ENCODE measurements at places on chromosomes 6 and 20.

- DNase-seq, result no peak
Observed at GRCh38 chr6:74356391-74356790, 660.4 kb downstream of the CD109 start.

GRCh38 chr6:93586306-93586705, 166.9 kb upstream of the EPHA7 start:
- no peak for DNase-seq

- DNase-seq, result no peak
Observed at GRCh38 chr6:105611606-105612005, 208.7 kb upstream of the PREP start.

DNA sequence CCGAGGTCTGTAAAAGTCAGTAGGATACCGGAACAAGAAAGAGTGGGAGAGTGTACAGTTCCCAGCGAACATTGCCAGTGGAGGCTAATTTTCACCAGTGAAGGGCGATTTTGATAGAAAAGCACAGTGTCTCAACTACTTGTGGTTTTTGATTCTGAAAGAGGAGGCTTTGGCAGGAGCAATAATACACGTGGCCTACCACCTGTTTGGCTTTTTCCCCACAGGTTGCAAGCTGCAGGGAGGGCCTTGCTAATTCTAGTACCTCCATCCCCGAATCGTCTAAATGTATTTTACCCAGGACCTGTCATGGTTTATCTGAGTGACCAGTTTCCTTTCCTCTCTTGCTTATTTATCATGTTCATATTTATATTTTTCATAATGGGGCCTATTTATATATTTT, 3.3 kb upstream of the EFCAB8 start:
- DNase-seq, result no peak

GRCh38 chr20:6583134-6583738, 184.2 kb upstream of the BMP2 start:
- peak; percentile 59 for DNase-seq

DNA sequence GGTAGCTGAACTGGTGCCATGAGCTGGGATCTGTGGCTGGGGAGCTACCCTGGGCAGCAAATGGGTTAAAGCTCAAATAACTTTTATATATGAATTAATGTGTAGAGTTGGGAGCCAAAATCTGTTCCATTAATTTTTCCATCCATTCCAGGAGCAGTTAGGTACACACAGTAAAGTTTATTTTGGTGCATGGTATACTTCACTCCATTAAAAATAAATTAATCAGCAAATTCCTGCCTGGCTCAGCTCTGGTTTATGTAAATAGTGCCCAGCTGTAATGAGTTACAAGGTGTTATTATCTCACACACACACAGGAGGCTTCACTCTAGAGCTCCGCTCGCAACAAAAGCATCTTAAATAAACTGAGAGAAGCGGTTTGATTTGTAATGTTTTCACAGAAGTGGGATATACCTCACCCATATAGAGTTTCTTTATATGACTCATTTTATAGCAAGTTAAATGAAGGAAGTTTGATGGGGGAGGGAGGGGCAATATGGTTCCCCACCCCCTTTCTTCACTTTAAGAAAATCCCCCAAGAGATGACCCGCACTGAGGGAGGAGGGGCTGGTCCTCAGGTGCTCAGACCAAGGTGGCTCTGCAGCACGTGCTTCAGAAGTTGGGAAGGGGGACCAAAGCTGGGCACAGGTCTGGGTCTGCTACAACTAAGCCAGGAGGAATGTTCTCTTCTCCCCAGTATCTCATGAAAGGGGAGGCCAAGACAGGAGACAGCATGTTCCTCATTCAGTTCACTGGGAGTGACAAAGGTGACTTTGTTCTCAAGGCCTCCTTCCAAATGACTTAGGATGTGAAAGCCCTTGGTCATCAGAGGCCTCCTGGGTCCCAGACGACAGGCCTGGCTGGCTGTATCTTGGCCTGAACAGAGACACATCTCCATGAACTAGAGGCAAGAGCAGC, 10.5 kb upstream of the FAM83C start:
- DNase-seq, result no peak

DNA sequence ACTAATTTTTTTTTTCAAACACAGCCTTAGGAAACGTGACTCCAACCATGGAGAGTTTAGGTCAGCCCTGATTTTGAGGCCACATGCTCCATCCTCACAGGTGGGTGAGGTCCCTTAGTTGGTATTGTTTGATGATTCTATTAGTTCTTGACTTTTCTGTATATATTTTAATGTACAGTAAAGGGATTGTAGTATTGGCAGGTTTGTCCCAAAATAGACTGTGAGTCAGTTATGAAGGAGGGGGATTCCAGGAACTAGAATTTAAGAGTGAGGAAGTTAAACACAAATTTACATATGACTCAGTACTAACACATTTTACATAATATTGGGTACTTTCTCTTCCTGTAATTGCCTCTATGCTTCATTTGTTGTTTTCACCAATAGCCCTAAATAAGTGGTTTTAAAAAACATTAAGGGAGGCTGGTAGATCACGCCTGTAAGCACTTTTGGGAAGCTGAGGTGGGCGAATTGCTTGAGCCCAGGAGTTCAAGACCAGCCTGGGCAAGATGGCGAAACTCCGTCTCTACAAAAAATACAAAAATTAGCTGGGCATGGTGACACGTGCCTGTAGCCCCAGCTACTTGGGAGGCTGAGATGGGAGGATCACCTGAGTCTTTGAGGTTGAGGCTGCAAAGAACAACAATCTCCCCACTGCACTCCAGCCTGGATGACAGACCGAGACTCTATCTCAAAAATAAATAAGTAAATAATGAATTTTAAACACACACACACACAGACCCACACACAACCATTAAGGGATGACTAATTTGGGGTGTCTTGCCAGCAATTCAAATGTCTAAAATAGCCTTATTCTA, 81.8 kb downstream of the SGK1 start:
- no peak for DNase-seq

DNA sequence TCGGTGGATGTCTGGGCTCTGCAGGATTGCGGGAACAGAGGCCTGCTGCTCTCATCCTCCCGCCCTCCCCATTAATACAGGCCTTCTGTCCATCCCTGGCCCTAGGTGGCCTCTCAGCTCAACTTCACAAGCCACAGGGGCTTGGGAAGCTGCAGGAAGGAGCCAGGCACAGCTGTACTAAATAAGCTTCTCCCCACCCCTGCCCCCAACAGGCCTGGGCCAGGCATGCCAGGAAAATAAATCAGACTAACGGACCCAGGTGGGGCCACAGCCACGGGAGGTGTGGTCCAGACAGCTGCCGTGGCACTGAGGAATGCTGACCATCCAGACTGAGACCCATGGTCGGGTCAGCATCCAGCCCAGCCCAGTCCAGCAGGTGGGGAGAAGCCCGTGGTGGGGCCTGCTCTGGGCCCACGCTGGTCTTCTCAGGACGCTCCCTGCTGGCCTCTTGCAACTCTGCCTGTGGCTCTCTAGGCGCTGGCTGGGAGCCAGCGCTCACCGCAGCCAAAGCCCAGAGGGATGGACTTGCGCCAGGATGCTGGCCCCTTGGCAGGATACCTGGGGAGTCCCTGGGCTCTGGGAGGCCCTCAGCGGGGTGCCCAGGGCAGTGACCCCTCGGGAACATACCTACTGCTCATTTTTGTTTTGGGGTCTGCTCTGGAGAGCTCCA, 8.6 kb upstream of the YTHDF1 start:
- peak; percentile 86 for DNase-seq

DNA sequence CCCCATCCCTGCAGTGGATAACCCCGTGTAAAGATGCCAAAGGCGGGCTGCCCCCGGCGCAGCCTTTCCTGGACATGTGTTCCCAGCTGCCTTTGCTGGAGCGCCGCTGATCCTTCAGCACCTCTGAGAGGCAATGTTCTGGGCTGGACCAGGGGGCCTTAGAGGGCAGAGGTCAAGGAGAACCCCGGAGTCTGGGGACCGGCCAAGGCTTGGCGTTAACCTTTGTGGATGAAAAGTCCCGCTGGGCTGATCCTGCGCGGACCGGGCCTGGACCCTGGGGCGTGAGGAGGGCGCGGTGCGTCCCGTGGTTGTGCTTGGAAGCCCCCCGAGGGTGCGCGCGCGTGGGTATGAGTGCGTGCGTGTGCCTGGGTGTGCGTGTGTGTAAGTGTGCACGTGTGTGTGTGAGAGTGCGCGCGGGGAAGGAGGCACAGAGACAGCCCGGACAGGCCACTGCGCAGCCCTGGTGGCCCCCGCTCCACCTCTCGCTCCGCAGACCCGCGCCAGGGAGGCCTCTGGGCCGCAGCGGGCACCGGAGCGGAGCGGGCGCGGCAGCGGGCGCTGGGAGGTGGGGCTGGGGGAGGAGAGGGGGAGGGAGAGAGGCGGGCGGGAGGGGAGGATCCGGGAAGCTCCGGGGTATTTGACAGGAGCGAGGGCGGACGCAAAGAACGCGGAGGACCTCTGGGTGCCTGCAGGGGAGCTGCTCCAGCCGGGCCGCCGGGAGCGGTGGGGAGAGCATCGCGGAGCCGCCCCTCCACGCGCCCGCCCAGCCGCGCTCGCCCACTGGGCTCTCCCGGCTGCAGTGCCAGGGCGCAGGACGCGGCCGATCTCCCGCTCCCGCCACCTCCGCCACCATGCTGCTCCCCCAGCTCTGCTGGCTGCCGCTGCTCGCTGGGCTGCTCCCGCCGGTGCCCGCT, at the start of gene SMOC2:
SMOC2 (plus strand) TSS at position 665 of the 914 bp plus-strand sequence; CDS start at position 852, 187 bp downstream.
- no peak for DNase-seq

GRCh38 chr20:19937218-19937617, 79.9 kb upstream of the NAA20 start:
- DNase-seq, result no peak

DNA sequence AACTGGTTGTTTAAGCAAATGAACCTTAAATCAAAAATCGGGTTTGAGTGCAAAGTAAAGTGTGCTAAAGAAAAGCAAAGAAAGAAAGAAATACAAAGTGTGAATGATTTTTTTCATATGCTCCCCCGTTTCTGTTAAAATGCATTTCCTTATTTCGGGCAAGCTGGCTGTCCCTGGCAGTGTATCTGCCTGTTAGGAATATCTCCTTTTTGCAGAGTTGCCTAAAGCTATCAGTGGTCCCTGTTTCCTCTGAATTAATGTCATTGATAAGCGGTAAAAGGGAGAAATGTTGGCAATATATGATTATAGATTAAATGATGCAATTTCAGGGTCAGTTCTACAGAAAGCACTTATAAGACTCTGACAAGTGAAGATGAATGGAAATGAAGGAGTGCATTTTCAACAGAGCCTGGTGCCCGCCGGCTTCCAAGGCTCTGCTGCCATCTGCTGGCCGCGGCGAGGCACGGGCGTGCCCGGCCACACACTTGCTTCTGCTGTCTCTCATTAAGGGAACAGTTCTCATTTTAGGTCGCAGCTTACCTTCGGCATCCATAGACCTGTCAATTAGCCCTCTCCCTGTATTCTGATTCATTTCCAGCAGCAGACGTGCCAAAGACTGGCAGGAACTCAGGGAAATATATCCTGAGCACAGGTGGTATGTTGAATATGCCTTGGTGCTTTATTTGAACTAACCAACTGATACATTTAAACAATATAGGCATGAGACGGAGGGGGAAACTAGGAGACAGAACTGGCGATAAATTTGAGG, 381.9 kb downstream of the C6orf118 start:
- peak; percentile 31 for DNase-seq

DNA sequence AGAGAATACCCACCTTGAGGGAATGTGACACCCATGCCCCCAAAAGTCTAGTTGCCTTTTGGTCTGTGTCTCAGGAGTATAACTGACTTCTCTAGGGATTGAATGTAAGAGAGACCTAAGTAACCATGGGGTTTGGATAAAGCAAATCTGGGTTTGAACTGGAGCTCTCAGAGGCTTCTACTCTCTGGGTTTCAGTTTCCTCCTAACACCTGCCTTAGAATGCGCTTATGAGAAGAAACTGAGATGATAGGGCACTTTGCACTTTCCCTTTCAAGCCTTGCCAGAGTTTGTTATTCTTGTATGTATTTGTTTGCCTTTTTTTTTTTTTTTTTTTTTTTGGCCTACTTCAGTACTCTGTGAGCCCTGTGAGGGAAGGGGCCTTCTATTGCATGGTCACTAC, 19.4 kb downstream of the SDHAF4 start:
- no peak for DNase-seq

GRCh38 chr6:139738801-139739455, 364.5 kb upstream of the CITED2 start:
- DNase-seq, result no peak

DNA sequence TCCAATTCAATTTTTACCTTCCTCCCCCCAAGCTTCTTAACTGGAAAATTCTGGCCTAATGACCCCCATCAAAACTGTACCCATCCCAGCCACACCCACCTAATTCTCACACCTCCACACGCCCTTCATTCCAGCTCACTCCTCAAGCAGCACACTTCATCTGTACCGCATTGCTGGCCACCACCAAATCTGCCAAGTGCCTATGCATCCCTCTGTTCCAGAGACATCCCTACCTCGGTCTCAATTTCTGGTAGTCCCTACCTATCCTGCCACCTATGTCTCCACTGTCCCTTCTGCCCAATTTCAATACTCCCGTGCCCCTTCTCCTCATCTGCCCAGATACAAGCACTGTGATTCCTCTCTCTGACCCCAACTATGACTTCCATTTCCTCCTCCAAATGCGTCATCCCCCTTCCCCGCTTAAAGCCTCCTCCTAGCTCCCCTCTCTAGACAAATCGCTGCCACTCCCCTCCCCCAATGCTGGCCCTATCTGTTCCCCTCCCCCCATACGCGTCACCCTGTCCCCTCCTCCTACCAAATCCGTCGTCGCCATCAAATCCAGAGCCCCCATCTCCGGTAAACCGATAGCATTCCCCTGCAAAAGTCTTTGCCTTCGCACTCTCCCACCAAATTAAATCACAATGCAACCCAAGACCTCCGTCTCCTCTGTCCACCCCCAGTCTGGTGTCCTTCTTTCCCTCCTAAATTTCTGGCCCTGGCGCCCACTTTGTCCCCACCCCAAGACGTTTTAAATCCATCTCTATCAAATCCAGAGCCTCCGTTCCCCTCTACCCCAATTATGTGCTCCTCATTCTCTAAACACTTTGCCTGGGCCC, 1.2 kb downstream of the MTCH1 start:
- DNase-seq, result no peak

- no peak for DNase-seq
Observed at GRCh38 chr6:75166773-75167172, 39.1 kb downstream of the COL12A1 start.

Measured in SHP77 treated with DMSO at 0.1 percent for 48 hours (cell line).